Stimulated activated CD8-positive, alpha-beta memory T cell treated with anti-CD3 and anti-CD28 coated beads, Interleukin-15, amount 100 ng/mL, for 48 hours (primary cell): ENCODE measurements at places on chromosomes 2 and 18.

- DNase-seq, result no peak
Observed at GRCh38 chr2:30287190-30287840, 56.0 kb downstream of the LBH start.

DNA sequence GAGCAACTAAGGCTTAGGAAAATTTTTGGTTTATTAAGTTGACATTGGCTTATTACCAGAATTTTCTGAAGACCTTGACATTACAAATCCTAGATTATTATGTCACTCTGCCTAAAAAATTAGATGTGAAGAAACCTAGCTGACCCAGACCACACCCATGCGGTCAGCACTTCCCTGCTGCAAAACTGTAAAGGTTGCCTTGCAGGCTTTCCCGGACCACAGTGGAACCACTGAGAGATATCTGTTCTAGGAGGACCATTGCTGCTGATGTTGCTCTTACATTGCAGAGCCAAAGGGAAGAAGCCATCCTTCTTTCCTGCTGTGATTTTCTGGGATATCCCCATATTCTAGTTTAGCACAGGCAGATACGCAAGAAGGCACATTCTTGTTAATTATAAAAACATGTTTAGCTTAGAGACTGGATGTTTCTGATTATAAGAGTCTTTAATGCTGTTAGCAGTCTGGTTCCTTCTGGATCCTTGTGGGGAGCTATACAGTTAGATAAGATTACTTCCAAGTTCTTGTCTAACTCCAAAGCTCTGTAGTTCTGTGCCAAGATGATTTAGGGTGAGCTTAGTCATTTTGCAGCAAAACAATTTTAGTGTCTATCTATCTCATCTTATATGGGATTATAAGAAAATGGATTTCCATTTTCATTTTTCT, 70.2 kb downstream of the AOX1 start:
- no peak for DNase-seq

GRCh38 chr2:118670276-118670675, 177.2 kb downstream of the EN1 start:
- DNase-seq, result no peak

DNA sequence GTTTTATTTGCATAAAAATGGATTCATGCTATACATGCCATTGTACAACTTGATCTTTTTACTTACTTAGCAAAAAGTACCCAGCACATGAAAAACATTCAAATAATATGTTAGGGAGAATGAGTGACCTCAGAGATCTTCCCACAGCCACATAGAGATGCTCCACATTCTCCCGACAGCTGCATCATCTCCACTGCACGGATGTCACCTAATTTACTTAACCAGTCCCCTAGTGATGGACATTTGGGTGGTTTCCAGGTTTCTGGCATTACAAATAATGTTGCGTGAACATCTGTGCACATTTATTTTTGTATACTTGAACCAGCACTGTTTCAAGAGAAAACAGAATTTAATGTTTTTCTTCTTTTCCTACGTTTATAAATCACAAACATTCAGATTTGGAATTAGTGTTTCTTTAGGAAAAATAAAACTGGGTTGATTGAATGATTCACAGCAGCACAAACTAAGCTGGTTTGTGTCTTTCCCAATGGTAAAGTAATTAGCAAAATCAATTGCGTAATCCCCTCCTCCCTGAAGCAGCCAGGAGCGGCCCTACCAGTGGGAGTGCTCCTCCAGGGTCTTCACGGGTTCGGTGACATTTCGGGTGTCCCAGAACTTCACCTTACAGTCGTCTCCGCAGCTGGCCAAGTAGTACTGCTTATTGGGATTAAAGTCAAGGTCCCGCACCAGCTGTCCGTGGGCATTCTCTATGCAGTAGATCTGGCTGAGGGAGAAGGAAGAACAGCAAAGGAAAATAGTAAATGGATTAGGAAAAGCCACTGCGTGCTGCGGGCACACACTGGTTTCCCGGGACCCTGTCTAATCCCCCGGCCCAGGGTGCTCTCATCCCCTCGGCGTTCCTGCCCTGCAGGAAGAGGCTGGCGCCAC, 183.9 kb downstream of the EIPR1 start:
- DNase-seq, result no peak

- no peak for DNase-seq
Observed at GRCh38 chr2:105774781-105775337, 30.1 kb downstream of the NCK2 start.

DNA sequence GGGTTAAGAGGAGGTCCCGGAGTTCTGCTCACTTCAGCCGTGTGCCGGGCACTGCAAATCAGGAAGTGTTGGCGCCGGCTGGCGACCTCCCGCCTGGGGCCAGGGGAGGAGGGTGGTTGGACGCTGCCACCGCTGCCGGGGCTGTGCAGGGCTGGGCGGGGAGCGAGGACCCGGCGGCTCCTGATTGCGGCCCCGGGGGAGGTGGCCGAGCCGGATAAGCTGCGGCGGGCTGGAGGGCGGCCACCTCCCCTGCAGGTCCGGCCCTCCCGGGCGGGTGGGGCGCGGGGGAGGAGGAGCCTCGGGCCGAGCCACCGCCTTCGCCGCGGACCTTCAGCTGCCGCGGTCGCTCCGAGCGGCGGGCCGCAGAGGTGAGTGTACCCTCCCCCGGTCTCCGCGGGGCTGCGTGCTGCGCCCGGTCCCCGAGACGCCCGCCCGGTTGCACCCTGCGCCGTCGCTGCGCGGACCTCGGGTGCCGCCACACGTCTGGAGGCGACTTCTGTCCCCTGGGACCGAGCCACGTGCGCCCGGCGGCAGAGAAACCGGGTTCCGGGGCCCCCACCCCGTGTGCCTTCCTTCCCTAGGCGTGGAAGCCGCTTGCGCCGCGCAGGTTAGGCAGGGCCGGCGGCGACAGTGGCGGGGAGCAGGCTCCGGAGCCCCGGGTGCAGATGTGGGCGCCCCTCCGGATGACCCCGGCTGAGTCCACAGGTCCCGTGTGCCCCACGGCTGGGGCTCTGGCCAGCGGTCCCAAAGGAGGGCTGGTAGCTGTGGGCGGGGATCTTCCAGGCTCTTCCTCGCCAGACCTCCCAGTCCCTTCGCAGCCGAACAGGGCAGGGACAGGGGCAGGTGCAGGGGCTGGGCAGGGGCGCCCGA, at the start of gene STEAP3:
Gene STEAP3 (plus strand): TSS at position 314 of the 870 bp plus-strand sequence. CDS start 7,179 bp downstream, outside the sequence.
- no peak for DNase-seq

GRCh38 chr18:61553045-61553659, 219.9 kb downstream of the CDH20 start:
- DNase-seq, result no peak

- DNase-seq, result no peak
Observed at GRCh38 chr2:24352664-24353063, 7.7 kb downstream of the ITSN2 start.

DNA sequence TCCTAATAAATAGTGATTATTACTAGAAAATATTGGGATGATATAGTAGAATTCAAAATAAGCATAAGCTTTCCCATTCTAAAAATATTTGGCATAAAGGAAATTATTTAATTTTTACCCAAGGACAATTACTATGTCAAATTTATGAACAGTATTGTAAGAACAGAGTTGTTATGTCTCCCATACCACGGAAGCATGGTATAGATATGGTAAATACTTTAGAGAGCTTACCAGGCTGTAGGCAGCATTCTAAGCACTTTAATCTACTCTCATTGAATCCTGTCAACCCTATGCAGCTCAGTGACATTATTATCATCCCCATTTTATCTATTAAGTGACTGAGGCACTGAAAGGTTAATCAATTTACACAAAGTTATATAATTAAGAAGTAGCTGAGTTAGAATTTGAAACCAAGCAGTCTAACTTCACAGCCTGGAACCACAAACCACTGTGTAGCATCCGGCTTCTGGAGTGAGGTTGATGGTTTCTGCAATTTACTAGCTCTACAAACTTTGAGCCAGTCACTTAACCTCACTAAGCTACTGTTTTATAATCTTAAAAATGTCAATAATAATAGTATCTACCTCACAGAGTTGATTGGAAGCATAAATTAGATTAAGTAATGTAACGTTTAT, 323.7 kb downstream of the ARHGAP15 start:
- DNase-seq, result no peak

DNA sequence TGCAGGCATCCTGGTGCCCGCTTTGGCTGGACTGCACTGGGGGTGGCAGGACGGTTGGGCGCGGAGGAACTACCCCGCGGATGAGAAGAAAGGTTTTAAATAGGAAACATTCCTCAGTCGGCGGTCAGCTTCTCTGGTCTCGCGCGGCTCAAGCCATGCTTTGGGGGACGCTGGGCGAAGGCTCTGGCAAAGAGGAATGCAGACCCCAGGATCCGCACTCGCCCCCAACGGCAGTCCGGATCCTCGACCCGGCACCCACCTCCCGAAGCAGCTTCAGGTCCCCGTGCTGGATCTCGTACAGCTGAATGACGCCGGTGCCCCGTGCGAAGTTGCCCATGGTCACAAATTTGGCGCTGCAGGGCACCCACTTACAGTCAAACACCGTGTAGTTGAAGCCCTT, 686 bp upstream of the PNO1 start:
- DNase-seq, result no peak

DNA sequence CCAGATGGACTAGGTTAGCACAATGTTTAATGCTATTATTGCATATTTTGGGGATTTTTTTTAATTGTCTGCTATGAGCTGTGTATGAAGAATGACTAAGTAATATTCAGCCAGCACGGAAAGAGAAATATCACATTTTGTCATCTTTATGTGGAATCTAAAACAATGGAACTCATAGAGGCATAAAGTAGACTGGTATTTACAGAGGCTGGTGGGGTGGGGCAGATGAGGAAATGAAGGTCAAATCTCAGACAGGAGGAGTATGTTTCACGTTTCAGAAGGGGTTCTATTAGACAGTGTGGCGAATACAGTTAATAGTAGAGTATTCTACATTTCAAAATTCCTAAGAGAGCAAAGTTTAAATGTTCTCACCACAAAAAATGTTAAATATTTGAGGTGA, 4.7 kb downstream of the CDH19 start:
- no peak for DNase-seq

- DNase-seq, result no peak
Observed at GRCh38 chr2:239539083-239539775, 138.4 kb upstream of the HDAC4 start.
